Activated naive CD8-positive, alpha-beta T cell treated with anti-CD3 and anti-CD28 coated beads, Interleukin-2, amount 10 ng/mL, durations not matched to agents 7 days and 5 days (primary cell): ENCODE measurements at places on chromosomes 4 and X.

DNA sequence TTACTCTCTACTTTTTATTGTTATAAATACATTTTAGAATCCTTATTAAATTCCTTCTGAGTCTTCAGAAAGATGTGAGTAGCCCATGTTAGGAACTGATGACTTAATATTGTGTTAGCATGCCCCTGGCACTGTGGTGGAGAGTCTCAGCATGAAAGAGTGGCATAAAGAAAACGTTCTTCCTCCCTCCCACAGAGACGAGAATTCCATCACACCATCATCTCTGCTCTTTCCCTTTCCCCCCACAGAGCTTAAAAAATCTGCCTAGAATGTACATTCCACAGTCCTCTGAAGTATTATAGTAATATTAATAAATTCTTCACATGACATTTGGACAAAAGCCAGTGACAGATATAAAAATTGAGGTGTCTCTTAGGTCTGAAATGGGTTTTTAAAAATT, 117.8 kb upstream of the DKK2 start:
- DNase-seq = no peak

GRCh38 chr4:145498430-145498829, 16.8 kb downstream of the SMAD1 start:
- no peak for DNase-seq

- DNase-seq = no peak
Measured at GRCh38 chr4:66555301-66555700, 885.0 kb upstream of the EPHA5 start.

DNA sequence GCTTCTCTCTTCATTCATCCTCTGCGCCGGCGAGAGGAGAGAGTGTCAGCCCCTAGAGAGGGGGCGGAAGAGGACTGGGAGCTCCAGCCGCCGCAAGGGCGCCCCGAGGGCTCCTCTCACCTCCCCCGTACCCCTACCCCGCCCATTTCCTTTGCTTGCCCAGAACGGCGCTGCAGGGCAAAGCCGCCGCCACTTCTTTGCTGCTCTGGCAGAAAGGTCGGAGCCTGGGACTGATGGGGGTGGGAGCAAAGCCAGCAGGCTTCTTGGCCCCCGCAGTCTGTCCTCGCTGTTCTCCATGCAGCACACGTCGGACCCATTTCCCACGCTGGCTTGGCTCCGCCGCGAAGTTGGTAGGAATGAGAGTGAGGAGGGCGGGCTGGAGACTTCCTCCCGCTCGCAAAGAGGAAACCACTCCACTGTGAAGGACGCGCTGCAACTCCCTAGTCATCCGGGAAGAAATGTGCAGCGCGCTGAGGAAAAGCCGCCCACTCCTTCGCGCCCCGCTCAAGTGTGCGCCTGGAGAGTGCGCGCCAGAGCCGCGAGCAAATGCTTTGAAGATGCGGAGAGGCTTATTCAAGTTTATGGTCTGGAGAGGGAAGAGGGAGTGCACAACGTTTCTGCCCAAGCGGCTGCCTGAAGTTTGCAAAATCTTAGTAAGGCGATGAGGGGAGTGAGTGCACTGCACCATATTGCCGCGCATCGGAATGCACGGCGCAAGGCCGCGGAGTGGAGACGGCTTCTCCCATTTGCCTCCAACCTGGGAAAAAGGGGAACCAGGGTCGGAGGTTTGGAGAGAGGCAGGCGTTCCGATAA, 2.8 kb upstream of the PCDH7 start:
- DNase-seq = peak; percentile 45

DNA sequence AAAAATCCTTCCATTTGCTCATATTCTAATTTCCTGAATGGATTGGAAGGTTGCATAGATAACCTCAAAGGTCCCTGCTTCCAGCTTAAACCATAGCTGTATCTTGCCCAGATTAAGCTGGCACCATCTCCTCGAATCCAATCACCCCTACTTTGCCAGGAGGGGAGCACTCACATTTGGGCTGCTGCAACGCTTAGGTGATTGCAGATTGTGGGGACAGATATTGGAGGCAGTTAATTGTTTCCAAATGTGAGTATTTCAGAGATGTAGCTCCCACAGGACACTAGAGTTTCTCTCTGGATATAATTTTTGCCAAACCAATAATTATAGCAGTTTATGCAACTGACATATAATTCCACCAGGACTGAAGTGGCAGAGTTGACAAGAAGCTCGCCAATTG, 53.5 kb upstream of the ACSL1 start:
- DNase-seq = no peak

- no peak for DNase-seq
Measured at GRCh38 chr4:159171287-159171686, 68.4 kb downstream of the RAPGEF2 start.

DNA sequence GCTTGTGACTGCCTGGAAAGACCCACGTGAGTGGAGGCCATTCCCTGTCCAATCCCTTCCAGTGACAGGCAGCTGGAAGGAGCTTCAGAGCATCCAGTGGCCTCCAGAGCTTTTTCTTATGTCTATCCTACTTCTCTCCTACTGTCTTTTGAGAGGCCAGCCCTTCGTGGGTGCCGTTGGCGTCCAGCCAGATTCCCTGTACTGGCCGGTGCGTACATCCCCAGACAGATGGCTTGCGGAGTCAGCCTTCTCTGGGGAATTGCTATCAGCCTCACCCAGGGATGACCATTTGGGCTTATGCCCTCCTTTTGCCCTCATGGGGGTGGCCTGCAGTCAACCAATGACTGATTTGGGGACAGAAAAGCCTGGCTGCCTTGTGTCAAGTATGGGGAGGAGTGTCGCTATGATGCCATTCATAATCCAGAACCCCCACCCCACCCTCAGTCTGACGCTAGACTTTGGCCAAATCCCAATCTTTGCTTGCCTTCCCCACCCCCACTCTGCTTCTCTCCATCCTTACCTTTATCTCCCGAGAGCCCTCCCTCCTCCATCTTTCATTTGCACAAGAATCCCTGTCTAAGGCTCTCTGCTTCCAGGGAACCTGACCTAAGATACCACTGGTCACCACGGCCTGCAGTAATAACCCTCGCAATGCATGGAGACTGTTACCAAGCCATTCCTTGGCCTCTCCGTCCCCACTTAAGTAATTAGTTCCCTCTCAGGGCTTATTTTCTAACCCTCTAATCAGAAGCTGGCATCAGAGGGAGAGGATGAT, 150.3 kb upstream of the BCOR start:
- no peak for DNase-seq

- DNase-seq = no peak
Measured at GRCh38 chrX:15718283-15718970, 19.6 kb upstream of the CA5B start.

DNA sequence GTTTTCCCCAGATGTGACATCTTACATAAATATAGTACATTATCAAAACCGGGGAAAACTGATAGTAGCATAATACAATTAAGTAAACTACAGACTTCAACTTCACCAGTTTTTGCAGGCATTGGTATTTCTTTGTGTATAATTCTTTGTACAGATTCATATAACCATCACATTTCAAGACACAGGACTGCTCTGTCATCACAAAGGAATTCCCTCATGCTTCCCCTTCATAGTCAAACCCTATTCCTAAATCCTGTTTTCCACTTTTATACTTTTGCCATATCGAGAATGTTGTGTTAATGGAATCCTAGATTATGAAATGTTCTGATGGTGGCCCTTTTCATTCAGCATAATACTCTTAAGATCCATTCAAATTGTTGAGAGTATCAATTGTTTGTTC, 36.0 kb downstream of the STIM2 start:
- DNase-seq = no peak

- no peak for DNase-seq
Measured at GRCh38 chr4:56723201-56723605, 42.1 kb upstream of the HOPX start.

DNA sequence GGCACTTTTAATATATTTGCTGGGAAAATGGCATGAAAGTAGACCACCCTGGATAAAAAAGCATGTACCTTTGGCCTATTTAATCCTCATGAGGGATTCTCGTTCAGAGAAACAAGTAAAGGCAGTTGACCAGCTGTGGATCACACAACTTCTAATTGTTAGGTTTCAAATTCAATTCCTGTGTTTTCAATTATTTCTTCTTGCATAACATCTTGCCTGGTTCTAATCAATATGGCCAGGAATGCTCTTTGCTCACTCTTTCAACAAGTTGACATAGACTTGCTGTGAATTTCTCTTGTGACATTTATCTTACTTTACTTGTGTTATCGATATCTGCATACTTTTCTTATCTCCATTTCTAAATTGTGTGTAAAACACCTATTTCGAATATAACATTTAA, 211.8 kb downstream of the SLC7A11 start:
- no peak for DNase-seq

DNA sequence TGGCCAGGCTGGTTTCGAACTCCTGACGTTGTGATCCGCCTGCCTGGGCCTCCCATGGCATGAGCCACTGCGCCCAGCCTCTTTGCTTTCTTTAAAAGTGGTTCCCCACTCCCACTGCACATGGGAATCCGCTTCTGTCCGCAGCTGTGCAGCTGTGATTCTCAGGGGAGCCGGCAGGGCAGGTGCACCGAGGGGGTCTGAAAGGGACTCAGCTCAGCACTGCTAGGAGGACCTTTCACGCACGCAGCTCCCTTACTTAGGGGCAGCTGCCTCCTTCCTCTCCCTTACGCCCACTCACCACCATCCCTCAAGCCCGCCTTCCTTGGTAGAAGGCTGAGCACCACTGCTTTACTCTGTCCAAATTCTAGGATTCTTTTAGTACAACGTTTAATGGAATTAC, 40.4 kb upstream of the CYP4V2 start:
- no peak for DNase-seq

DNA sequence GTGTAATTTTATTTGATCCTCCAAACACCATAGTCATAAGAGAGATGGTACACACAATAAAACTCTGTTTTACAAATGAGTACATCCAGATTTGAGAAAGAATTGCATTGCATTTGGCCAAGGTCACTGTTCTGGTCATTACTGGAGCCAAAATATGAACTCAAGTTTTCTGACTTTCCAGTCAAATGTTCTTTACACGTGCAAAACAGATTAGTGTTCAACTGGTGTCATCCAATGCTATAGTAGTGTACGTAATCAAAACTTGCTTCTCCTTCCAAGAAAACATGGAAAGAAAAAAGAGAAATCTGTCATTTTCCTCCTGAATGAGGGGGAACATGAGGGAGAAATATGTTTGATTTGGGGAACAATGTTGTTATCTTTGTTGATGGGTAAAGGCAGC, 291.9 kb downstream of the NAF1 start:
- no peak for DNase-seq

GRCh38 chr4:123349421-123350190, 47.0 kb upstream of the SPRY1 start:
- no peak for DNase-seq

- DNase-seq = peak; percentile 55
Measured at GRCh38 chrX:110317061-110317819, 645 bp downstream of the AMMECR1 start.

- DNase-seq = no peak
Measured at GRCh38 chr4:73193155-73193554, 65.4 kb downstream of the ANKRD17 start.

DNA sequence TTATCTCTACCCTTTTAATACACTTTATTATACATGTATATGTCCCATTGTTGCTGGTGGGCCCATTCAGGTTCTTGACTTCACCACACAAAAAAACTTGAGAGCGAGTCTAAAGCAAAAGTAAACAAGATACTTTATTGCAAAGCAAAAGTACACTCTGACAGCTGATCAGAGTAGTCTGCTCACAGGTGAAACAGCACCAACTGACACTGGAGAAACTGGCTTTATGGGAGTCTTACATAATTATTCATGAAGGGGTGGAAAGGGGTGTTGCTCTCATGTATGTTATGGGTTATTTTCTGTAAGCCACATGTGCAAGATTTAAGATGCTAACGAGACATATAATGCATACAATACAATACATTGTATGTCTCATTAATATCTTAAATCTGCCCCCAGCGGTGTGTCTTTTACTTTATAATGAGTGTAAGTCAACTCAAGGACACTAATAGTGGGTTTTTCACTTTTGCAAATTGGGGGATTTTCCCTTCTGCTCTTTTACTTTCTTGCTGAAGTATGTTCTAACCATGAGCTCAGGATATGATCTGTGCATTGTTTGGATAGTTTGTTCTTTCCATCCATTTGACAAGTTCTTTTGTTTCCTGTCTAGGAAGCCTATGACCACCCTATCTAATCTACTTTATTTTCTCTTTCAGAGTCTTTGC, 256.1 kb upstream of the ITM2A start:
- DNase-seq = no peak

DNA sequence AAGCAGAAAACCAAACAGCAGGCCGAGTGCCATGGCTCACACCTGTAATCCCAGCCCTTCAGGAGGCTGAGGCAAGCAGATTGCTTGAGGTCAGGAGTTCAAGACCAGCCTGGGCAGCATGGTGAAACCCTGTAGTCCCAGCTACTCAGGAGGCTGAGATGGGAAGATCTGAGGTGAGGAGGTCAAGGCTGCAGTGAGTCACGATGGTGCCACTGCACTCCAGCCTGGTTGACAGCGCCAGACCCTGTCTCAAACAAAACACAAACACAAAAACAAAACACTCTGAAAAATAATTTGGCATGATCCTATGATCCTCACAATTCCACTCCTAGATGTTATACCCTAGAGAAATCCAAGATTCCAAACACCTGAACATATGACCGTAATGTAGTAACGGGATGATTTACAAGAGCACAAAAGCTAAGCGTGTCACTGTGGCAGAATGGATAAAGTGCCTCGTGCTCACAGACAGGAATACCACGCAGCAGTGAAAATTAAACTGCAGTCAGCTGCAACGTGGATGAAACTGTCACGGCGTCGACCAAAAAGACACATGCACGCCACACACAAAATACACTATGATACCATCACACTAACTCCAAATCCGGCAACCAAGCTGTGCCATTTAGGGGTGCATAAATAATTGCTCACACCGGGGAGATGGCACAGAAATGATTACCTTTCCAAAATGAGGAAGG, 1.7 kb downstream of the NELFA start:
- no peak for DNase-seq

DNA sequence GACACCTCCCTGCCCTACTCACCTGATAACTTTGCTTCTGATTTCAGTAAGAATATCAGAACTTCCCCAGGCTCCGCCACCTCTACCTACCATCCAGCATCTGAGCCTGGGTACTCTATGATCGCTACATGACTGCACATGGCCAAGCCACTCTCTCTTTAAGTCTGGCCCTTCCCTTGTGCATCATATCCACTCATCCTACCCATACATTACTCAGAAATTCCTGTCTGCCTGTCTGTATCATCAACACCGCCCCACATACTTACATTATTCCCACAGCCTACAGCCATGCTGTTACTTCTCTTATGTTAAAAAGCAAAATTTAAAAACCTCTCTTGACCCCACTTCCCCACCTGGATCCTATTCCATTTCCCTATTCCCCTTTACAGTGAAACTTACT, 84.7 kb downstream of the SCD5 start:
- DNase-seq = no peak

- no peak for DNase-seq
Measured at GRCh38 chrX:115571712-115572111, 10.7 kb downstream of the PLS3 start.

- DNase-seq = no peak
Measured at GRCh38 chrX:16666541-16666940, 16.6 kb downstream of the S100G start.

- no peak for DNase-seq
Measured at GRCh38 chrX:155330992-155331391, 3.4 kb downstream of the CLIC2 start.

- no peak for DNase-seq
Measured at GRCh38 chr4:13240066-13240465, 244.1 kb downstream of the RAB28 start.

GRCh38 chr4:86560447-86560846, 33.7 kb upstream of the PTPN13 start:
- DNase-seq = no peak
